ENCODE measurements at places on chromosomes 5 and 9.
A peak's percentile ranks its signal among the peaks of the same experiment; 100 is the strongest.

GRCh38 chr5:10323588-10324488, 16.1 kb upstream of the CMBL start:
- no peak for DNase-seq

DNA sequence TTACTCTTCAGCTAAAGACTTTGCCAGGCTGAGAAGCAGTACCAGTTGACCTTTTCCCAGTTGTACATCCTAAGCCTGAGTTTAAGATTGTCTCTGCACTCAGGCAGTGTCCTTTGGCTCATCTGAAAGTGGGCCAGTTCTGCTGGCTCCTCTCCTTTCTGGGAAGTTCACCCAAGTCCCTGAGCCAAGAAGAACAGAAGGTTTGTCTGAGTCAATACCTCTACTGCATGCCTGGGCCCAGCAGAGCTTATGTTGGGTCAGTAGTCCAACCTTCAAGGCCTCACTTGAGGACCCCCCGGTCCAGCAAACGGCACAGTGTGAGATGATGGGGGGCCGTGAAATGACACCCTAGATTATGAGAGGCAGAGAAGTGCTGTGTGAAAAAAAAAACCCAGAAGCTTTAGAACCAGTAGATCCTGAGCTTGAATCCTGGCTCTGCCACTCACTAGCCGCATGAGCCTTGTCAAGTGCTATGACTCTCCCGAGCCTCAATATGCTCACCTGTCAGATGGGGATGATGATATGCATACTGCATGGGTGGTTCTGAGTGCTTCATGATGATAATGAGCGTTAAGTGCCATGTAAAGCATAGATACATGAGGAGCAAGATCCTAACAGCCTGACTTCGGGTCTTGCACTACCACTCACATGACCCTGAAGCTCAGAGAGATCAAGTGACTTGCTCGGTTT, 156.0 kb downstream of the MACROH2A1 start:
- DNase-seq, result no peak

- no peak for DNase-seq
Measured at GRCh38 chr5:73393611-73394489, 54.7 kb downstream of the FOXD1 start.

GRCh38 chr5:392431-392988, 50.5 kb upstream of the EXOC3 start:
- peak; percentile 54 for DNase-seq

DNA sequence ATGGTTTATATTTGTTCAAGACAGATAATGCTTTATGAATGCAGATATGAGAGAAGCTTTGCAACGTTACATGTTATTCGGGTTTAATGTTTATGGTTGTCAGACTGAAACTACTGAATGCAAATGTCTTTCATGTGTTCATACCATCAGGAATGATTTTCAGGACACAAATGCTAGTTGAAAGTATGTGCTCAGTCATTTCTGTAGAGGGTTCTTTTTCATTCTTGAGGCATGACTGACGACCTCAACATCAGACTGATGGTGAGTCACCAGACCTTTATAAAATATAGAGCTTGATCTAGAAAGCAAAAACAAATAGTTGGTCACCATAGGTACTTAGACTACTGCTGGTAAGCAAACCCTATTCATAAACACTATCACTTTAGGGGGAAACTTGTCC, 287.3 kb upstream of the NUDT12 start:
- DNase-seq, result no peak

GRCh38 chr5:627840-628239, 15.7 kb downstream of the CEP72 start:
- DNase-seq, result no peak

GRCh38 chr9:134571326-134571931, 70.2 kb upstream of the COL5A1 start:
- DNase-seq, result no peak

GRCh38 chr5:179378441-179379271, 33.4 kb upstream of the ADAMTS2 start:
- no peak for DNase-seq

GRCh38 chr5:123278284-123278683, 144.9 kb downstream of the CEP120 start:
- DNase-seq, result no peak

Data from stimulated activated CD8-positive, alpha-beta memory T cell treated with anti-CD3 and anti-CD28 coated beads, Interleukin-12 subunit alpha, Interleukin-12 subunit beta, amount 100 ng/mL, for 4 hours (primary cell).